ENCODE measurements at places on chromosomes 1 and 21.

GRCh38 chr1:29123053-29123886 is 433 bp downstream of the TMEM200B start:
- DNase-seq: no peak

- no peak for DNase-seq
Measured at GRCh38 chr1:157781048-157781447, 4.1 kb upstream of the FCRL2 start.

DNA sequence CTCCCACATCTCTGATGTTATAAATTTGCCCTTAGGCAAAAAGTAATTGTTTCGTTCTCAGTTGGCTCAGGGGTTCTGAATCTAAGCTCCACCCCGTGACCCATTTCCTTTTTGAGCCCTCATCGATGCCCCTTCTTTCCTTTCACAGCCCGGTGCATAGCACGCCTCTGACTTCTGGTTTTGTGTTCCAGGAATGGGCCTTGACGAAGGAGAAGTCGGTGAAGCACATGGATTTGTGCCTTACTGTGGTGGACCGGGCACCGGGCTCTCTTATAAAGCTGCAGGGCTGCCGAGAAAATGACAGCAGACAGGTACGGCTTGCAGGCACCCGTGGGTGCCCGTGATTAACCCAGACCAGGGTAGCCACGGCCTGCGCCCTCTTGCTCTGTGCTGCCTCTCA is 151.9 kb downstream of the PGBD5 start:
- DNase-seq: no peak

- no peak for DNase-seq
Measured at GRCh38 chr1:204571128-204571527, 54.9 kb downstream of the MDM4 start.

- no peak for DNase-seq
Measured at GRCh38 chr1:118948846-118949245, 39.3 kb downstream of the TBX15 start.

GRCh38 chr1:226002667-226003501 is 3.7 kb upstream of the SDE2 start:
- DNase-seq: no peak

GRCh38 chr1:182299728-182300616 is 91.6 kb downstream of the GLUL start:
- no peak for DNase-seq

GRCh38 chr1:2598329-2598931 is 11.9 kb downstream of the PRXL2B start:
- DNase-seq: no peak

DNA sequence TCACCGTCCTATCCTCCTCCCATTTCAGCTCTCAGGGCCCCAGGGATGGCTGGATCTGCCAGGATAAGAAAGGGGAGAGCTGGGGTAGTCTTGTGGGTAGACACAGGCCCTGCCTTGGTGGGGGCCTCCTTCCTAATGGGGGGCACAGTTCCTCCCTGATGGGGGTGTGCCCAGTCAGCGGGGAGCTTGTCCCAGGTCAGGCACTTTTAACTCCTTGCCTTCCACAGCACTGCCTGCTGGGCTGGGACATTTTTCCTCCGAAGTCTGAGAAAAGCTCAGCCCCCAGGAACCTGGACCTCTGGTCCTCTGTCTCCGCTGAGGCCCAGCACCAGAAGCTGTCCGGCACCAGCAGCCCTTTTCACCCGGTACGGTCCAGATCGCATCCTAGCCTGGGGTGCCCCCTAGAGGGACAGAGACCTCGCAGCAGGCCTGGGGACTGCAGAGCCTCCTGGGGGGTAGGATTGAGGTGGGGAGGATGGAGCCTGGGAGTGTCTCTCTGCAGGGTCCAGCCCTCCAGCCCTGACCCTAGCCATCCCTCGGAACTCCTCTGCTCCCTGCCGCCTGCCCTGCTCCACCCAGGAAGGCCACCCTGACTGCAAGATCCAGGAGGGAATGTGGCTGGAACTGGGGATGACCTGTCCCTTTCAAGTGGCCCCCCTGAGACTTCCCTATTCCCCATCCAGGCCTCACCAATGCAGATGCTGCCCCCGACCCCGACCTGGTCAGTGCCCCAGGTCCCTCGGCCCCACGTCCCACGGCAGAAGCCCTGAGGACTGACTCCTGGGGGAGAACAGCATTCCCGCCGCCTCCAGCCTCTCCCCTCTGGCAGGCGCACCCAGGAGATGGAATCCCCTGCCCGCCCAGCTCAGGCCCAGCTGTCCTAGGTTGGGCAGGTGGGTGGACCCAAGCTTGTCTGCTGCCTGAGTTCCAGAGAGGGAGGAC is 12.0 kb downstream of the MIIP start:
- peak; percentile 32 for DNase-seq

DNA sequence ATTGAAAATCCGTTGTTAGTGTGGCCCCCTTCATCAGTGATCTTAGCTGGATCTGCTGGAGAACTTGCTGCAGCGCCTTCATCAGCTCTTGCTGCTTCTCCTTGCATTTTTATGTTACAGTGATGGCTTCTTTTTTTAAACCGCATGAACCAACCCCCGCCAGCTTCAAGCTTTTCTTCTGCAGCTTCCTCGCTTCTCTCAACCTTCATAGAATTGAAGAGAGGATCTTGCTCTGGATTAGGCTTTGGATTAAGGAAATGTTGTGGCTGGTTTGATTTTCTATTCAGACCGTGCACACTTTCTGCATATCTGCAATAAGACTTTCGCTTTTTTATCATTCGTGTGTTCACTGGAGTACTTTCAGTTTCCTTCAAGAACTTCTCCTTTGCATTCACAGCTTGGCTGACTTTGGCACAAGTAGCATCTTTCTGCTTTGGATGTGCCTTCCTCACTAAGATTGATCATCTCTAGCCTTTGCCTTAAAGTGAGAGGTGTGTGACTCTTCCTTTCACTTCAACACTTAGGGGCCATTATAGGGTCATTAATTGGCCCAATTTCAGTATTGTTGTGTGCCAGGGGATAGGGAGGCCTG is 13.1 kb downstream of the RNF187 start:
- DNase-seq: no peak

- DNase-seq: no peak
Measured at GRCh38 chr1:208176649-208177048, 67.5 kb downstream of the PLXNA2 start.

GRCh38 chr1:203643213-203644045 is 16.8 kb downstream of the ATP2B4 start:
- no peak for DNase-seq

- DNase-seq: no peak
Measured at GRCh38 chr1:56435434-56436262, 143.7 kb downstream of the PLPP3 start.

GRCh38 chr1:41673378-41673777 is 188.9 kb upstream of the EDN2 start:
- no peak for DNase-seq

- no peak for DNase-seq
Measured at GRCh38 chr1:11845641-11846335, 1.8 kb downstream of the NPPA start.

- no peak for DNase-seq
Measured at GRCh38 chr1:34721646-34722355, 33.0 kb upstream of the GJB5 start.

- DNase-seq: peak; percentile 15
Measured at GRCh38 chr1:160428655-160429054, 28.3 kb downstream of the VANGL2 start.

DNA sequence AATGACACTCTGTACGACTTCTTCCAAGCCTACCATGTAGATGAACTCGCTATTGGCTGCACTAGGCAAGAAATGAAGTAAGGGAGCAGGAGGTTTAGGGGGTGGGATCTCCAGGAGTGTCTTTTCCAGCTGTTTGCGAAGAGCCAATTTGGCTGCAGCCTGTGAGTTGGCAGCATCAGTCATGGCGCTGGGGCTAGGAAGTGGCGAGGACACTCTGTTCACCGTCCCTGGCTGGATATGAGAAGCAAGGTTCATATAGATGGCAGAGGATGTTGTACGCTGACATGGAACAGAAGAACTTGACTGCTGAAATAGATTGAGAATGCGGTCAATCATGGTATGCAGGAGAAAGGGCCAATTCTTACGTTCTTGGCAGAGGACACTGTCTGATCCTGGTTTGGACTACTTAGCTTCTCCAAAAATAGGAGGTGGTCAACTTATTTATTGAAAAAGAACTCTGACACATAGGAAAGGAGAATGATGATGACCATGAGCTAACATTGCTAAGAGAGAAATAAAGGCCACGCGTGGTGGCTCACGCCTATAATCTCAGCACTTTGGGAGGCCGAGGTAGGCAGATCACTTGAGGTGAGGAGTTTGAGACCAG is 41.2 kb downstream of the SLC27A3 start:
- DNase-seq: no peak

- no peak for DNase-seq
Measured at GRCh38 chr1:203278082-203278884, 27.0 kb upstream of the BTG2 start.

- DNase-seq: no peak
Measured at GRCh38 chr1:11473491-11474034, 5.4 kb upstream of the DISP3 start.

GRCh38 chr1:162756523-162756922 is 34.0 kb upstream of the HSD17B7 start:
- no peak for DNase-seq

- DNase-seq: no peak
Measured at GRCh38 chr1:11132563-11133293, 33.1 kb upstream of the EXOSC10 start.

All from stimulated activated CD8-positive, alpha-beta memory T cell treated with anti-CD3 and anti-CD28 coated beads, Interleukin-2, amount 100 ng/mL, for 48 hours (primary cell).